Immature natural killer cell (primary cell): ENCODE measurements at places on chromosomes 13 and 19.
A peak's percentile ranks its signal among the peaks of the same experiment; 100 is the strongest.

DNA sequence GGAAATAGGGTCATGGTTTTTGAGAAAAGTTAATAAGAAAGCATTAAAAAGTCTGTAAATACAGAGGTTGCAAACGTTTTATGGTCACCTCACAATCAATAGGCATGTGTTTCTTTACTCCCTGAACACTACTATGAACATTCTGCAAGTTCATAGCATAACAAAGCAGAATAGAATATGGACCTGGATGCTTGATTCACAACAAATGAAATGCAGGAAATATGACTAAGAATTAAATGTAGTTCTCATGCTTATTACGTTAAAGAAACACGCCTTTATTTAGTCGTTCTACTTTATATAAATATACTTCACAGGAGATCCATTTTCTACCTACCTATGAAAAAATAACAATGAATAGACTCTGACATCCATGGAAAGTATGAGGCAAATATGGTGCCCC, 344.0 kb downstream of the KCTD12 start:
- no peak for DNase-seq

DNA sequence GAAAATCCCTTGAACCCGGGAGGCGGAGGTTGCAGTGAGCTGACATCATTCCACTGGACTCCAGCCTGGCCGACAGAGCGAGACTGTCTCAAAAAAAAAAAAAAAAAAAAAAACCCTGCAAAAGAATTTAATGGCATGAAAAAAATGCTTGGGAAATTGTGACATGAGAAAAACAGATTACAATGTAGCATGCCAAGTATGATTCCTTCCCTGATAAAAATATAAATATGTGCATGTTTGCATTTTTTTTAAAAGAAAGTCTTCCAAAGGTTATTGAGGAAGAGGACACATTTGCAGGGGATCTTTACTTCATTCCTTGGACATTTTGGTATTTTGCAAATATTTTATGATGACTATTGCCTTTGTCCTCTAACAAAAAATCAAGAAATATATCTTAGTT, 14.5 kb upstream of the ZBTB32 start:
- no peak for DNase-seq

DNA sequence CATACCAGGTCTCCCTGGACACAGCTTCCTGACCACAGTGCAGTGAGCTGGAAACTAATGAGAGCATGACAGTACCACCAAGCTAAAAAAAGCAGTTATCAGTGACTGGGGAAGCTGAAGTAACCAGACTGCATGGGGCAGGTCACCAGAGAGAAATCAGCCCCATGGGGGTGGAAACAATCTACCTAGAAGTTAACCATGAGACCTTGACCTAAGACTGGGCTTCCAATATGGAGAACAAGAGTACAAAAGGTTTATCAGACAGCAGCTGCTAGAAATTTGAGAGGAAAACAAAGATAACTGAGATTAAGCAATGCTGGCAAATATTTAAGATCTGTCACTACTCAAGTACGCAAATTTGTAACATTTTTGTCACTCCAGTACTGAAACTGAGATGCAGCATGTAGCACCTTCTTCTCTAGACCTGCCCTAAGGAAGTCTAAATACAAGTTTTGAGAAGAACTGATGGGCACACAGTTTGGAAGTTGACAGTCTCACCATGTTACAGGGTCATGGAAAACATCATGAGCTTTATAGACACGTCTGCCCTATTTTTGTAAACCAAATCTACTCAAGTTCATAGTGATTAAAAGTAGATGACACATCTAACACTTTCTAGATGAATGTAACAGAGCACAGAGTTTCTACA, 2641.8 kb upstream of the PCDH20 start:
- DNase-seq = no peak

DNA sequence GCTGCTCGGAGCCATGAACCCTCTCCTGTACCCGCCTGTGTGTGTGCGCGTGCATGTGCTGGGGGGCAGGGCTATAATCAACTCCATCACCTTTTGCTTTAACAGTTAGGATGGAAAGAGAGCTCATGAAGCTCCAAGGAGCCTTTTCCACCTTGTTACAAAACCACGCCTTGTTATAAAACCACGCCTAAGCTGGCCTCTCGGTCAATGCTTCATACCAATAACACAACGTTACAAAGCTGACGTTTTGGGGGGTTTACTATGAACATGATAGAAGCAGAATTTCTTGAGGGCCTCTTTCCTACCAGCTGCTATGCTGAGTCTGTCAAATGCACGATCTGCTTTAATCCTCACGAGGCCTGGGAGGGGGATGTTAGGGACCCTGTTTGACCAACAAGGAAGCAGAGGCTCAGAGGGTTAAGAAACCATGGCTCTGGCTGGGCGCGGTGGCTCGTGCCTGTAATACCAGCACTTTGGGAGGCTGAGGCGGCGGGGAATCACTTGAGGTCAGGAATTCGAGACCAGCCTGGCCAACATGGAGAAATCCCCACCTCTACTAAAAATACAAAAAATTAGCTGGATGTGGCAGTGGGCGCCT, 11.9 kb downstream of the CAPS start:
- DNase-seq = no peak

GRCh38 chr13:33541962-33542308, 256.4 kb upstream of the STARD13 start:
- DNase-seq = no peak

- no peak for DNase-seq
These were observed 25.3 kb downstream of the FXYD5 start for GRCh38 chr19:35179830-35180229.

DNA sequence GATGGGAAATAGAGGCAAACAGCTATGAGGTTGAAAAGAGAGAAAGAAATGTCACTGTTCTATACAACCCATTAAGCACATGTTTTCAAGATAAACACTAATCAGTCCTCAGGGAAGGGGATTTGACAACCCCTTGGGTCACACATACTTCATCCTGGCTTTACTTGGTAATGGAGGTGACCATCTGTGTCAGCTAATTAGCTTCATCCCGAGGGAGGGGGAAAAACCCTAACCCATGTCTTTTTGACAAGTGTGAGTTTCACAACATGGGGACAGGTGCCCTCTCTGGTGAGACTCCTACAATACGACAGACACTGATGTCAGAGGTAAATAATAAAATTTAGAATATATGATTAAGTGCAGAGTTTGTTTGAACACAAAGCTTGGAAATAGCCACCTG, 43.1 kb downstream of the ZNF611 start:
- DNase-seq = no peak

DNA sequence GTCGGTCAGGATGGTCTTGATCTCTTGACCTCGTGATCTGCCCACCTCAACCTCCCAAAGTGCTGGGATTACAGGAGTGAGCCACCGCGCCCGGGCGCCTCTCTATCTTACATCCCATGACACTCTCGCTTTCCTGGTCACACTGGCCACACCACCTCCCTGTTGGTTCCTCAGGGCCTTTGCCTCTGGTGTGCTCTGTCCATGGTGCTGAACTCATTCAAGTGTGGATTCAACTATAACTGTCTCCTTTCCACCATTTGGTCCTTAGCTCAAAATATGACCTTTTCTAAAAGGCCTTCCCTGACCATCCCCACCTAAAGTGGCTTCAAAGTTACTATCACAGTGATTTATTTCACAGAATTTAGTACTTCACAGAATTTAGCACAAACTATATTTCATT, 3.7 kb upstream of the SMIM17 start:
- DNase-seq = no peak

DNA sequence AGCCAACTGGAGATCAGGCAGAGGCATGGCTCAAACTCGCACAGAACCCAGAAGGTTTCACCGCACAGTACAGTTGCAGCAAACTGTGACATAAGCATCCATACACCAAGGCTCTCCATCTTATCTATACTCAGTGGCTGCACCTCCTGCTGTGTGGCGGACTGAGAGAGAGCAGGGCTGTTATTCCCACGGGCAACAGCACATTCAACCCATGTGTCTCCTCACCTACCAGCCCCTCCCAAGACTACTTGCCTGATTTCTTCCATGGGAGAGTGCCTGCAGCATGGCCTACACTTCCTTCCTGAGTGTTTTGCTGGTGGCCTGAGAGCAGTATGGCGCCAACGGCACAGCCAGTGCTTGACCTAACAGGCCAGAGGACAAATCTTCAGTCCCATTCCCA, 1606.6 kb downstream of the SLITRK1 start:
- no peak for DNase-seq

GRCh38 chr19:3319643-3320353, 46.6 kb upstream of the NFIC start:
- no peak for DNase-seq

DNA sequence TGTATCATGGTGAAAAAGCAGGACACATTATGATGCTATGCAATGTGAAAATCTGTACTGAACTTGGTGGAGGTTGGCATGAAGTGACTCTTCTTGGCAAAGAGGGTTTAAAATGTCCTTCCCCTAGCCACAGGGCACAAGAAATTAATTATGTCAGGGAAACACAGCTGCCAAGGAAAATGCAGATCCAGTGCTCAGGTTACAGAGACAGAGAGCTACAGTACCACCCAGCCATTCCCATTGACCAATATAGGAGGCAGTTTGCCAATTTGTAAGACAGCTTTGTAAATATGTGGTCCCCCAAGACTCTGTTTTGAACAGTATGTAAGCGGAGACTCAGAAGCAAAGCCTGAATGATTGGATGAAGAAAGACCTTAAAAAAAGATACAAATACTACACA, 69.4 kb upstream of the KLF12 start:
- no peak for DNase-seq

DNA sequence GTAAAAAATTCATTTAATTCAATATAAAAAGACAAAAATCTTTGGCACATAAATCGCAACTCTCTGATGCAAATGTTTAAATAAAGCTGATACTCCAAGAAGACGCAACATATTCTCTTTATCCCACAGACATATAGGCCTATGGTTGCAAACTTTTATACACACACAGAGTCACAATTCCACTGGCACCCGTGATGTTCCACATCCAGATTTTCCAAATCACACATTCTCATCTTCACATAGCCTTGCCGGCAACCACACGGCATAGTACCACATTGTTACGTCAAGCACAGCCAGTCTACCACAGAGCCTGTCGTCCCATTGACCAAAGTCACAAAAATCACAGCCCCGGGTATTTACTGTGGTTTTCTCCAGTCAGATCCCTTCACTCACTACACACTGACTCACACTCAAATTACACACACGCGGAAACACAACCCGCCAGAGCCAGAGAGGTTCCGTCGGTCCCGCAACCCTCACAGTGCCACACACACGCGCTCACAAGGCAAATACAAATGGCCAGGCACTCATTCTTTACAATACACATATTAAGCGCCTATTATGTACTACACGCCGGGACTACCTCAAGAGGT, 546 bp upstream of the ZNF546 start:
- peak; percentile 72 for DNase-seq

- DNase-seq = no peak
These were observed 2.8 kb downstream of the SWSAP1 start for GRCh38 chr19:11377237-11377636.

DNA sequence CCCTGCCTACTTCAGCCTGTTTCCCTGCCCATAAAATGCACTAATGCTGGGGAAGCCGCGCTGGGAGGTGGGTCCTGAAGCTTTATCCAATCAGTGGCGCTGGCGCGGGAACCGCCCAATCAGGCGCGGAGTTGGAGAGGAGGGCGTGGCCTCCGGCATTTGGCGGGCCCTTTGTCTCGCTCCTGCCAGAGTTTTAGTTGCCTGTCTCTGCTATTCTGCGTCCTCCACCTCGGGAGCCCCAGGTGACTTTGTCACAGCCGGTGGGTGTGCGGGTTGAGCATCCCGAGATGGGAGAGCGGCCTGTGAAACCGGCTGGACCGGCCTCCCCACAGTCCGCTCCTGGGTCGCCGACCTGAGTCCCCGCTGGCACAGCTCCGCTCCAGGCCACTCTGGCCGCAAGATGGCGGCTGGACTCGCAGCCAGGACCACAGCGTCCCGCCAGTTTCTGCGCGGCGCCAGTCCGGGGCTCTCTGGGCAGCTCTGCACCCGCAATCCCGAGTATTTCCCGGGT, 30.7 kb upstream of the ZNF429 start:
- DNase-seq = peak; percentile 68

GRCh38 chr13:106291006-106291405, 244.5 kb downstream of the EFNB2 start:
- no peak for DNase-seq

- DNase-seq = no peak
These were observed 10.5 kb downstream of the PEAK3 start for GRCh38 chr19:2271234-2272103.

- no peak for DNase-seq
These were observed 8.2 kb downstream of the ZNF805 start for GRCh38 chr19:57248646-57249045.

DNA sequence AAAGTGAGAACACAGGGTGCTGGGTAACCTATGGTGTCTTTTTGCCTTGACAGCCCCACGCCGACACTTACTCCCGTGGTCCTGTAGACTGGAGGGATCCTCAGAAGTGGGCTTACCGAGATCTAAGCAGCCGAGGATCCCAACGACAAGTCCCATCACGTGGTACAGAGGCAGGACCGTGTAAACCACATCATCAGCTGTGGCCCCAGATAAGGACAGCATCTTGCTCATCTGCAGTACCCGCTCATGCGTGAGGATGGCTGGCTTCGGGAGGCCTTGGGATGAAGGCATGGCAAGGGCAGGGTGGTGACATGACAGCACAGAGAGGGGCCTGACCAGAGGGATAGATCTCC, 2.1 kb downstream of the SLC27A5 start:
- DNase-seq = no peak

GRCh38 chr19:23254141-23254910, 4.1 kb upstream of the ZNF724 start:
- DNase-seq = no peak

DNA sequence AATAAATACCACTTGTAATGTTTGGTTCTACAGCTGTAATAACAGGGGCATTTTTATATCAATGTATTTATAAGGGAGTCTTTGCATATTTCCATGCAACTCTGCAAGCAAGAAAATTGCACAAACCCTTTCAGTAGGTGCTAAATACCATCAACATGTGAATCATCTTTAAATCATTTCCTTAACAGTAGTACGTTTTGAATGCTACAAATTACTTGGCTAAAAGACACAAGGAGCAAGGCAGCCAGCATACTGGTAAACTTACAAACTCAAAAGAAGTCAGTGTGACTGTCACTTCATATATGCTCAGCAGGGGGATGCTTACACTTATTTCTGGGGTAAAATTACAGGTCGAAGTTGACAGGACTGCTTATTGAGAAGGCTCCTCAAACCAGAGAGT, 402.4 kb downstream of the EFNB2 start:
- no peak for DNase-seq

DNA sequence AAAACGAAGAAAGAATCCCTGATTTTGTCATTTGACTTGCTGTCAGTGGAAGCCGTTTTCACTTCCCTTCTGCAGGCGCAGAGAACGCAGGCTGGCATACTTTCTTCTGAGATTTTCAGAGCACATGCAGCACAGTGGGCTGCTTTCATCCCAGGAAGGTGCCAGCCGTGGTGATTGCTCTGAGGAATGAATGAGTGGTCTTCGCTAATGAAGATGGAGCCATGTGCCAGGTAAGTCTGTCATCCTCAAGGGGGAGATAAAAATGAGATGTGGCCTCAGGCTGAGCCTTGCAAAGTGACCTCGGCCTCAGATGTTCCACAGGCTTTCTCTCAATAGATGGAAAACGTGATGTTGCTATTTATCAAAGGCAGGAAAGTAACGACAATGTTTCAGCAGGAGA, 94.6 kb upstream of the FARP1 start:
- DNase-seq = no peak

GRCh38 chr13:33197541-33197971, 88.0 kb downstream of the STARD13 start:
- DNase-seq = no peak

GRCh38 chr19:35109395-35110112, 6.1 kb upstream of the FXYD3 start:
- DNase-seq = no peak

GRCh38 chr13:106182404-106182803, 353.1 kb downstream of the EFNB2 start:
- no peak for DNase-seq
